ENCODE measurements at places on chromosomes 1 and 21.

DNA sequence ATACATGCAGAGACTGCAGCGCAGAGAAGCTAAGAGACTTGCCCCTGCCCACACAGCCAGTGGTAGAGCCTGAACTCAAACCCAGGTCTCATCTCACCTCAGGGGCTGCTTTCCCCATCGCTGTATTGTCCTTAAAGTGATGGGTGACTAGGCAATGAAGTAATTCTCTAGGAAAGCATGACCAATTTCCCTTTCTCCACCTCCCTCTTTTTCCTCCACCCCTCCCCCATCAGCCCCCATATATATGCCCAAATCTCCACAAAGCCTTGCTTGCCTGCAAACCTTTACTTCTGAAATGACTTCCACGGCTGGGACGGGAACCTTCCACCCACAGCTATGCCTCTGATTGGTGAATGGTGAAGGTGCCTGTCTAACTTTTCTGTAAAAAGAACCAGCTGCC, at the start of gene IL24:
TSS of gene IL24 (plus strand) at position 269 of the 400 bp plus-strand sequence. CDS start 390 bp downstream, outside the sequence.
- no peak for DNase-seq

DNA sequence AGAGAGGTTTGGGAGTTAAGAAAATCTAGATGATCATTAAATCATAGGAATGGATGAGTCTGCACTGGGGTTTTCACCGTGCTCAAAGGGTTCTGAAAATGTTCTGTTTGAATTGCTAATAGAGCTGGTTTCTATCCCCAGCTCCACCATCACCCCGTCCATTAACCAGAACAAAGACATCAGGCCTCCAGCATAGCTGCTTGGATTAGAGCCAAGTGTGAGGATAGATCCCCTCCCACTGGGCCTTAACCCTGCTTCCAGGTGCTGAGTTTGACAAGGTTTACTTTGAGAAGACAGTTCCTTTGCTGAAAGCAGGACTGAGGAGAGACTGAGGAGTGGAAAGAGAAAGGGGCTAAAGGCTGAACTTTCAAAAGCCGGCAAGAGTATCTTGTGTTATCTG, 48.3 kb downstream of the MPZL1 start:
- DNase-seq = no peak

GRCh38 chr1:222028116-222028515, 286.2 kb upstream of the DUSP10 start:
- DNase-seq = no peak

DNA sequence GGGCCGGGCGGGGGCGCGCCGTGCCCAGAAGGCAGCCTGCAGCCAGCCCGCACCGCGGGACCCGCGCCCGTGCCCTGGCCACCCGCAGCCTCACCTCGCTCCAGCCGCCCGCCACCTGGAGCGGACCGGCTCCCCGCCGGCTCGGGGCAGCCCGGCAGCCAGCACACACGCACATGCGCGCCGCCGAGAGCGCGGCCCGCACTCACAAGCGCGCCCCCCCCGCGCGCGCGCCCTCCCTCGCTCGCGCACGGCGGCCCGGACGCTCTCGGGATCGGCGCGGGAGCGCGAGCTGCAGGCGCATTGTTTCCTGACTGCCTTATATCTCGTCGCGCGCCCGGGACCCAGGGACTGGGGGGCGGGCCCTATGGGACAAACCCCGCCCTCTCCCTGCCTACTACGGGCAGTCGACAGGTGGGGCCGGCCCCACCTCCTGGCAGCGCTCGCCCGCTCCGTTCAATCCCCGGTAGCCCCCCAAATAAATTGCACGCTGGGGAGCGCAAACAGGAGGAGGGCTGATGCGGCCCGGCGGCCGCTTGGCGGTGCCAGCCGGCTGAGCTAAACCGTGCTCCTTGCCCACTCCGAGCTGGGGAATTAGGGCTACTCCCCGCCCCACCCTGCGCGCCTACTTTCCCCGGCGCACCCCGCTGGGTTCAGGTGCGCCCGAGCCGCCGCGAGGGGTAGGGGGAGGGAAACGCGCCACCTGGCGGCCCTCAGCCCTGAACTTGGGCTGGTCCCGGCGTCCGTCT, at the start of gene MYCL:
TSS of gene MYCL (minus strand) at position 204 of the 746 bp plus-strand sequence. CDS start 483 bp downstream, outside the sequence.
- peak; percentile 62 for DNase-seq

- no peak for DNase-seq
Measured at GRCh38 chr1:225678545-225678944, 25.6 kb upstream of the ENAH start.

- DNase-seq = no peak
Measured at GRCh38 chr1:17632541-17633184, 93.2 kb downstream of the ARHGEF10L start.

GRCh38 chr21:32320726-32321125, 22.1 kb downstream of the MRAP start:
- DNase-seq = no peak

- DNase-seq = no peak
Measured at GRCh38 chr1:202279806-202280205, 61.9 kb downstream of the UBE2T start.

DNA sequence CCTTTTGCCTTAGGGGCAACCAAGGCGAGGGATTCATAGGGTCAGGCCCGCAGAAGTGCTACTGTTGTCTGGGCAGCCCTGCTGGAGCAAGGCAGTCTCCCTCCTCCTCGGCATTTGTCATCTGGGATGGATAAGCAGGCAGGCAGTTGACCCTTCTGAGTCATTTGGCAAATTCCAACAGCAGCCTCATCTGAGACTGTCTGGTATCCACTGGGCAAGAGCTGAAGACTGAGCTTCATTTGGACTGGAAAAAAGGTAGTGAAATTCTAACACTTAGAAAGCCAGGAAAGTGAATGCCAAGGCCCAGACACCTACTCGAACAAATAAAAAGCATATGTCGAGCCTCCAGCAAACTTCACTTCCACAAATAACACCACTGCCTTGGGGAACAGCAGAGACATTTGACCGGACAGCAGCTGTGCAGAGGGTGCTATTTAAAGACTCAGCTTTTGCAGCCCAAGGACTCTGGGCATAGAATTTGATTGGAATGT, 4.0 kb upstream of the ZBTB40 start:
- DNase-seq = no peak

DNA sequence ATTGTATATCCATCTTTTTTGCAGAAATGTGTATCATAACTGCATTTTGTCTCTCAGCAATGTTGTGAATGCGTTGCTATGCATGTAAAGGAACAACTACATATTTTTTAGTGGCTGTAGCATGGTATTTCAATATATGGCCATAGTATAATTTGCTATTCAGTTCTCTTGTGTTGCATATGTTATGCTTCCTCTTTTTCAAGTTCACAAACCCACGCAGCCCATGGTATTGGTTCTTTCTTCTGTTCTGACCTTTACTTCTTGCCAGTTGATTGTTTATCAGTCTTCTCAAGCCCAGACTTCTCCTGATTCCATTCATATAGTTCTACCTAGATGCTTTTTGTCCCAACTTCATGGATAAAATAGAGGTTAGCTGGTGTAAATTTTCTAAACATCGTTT, 6.1 kb downstream of the SLC22A15 start:
- no peak for DNase-seq

DNA sequence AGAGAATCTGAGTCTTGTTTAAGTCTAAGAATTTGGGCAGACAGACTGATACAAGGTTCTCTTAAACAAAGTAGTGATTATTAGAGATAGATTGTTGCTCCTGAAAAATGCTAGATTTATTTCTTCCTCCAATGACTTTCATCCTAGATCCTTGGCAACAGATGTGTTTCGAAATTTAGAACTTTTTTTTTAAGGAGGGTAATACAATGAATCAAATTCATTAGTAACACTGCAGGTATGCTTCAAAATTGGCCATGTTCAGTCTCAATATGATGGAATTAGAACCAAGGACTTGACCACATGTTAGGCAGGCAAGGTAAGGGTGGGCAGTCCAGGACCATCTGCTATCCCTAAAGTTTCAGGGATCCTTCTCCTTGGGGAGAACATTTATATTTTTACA, 4.5 kb upstream of the LCE1F start:
- no peak for DNase-seq

- DNase-seq = no peak
Measured at GRCh38 chr1:92169214-92170005, 48.3 kb upstream of the C1orf146 start.

GRCh38 chr1:180057883-180058396, 96.7 kb upstream of the QSOX1 start:
- DNase-seq = no peak

DNA sequence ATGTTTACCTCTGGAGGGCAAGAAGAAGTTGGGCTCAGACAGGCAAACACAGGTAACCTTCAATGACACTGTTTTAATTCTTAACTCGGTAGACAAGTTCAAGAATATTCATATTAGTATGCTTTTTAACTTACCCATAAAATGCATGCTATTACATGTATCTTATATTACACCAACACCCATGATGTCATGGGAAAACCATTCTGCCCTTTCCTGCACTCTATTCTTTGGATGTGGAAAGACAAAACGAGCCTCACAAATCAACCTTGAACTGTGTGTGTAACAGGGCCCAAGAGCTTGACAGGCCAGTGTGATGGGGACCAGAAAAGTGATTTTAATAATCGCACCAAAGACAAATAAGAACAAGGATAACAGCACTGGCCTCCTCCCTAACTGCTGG, 22.6 kb upstream of the RAP1GAP start:
- DNase-seq = no peak

DNA sequence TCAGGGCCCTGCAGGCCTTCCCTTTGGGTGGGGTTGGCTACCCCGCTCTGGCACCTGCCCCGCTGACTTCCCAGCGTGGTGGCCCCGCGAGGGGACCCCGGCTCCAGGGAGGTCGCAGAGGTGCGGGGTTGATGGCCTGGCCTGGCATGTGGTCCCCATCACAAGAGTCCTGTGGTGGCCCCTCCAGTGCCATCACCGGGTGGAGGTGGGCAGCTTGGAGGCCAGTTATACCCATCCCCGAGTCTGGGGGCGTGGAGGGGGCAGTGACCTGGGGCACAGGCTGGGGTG, 26.8 kb downstream of the PRMT2 start:
- no peak for DNase-seq

- DNase-seq = no peak
Measured at GRCh38 chr1:46519209-46519608, 29.6 kb downstream of the DMBX1 start.

GRCh38 chr1:172467446-172467845, 23.6 kb upstream of the PIGC start:
- no peak for DNase-seq

GRCh38 chr1:174266991-174267612, 107.8 kb downstream of the RABGAP1L start:
- DNase-seq = no peak

DNA sequence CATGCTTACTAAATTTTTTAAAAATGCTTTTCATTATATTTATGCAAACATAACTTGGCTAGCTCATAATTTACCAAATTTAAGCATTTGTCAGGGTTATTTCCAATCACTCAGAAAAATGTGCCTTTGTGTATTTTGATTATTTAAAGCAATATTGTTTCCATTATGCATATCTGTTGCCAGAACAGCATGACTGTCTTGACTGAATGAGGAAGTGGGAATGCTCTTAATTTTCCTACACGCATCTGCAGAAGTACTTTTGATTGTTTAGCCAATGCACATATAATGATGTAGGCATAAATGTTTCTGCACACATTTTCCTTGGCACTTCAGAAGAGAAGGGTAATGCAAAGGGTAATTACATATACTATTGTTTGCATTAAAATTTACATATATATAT, 92.5 kb upstream of the ADGRL2 start:
- no peak for DNase-seq

GRCh38 chr1:75632350-75632949, 21.5 kb upstream of the SLC44A5 start:
- no peak for DNase-seq

DNA sequence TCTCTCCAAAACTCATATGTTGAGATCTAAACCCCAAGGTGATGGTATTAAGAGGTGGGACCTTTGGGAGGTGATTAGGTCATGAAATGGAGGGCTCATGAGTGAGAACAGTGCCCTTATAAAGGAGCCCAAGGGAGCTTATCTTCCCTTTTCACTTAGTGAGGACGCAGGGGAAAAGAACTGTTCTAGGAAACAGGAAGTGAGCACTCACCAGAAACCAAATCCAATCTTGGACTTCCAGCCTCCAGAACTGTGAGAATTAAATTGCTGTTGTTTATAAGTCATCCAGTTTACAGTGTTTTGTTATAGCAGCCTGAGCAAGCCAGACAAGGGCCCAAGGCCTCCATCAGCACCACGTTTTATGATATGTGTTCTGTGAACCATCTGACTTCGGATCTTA, 60.3 kb upstream of the LRRC8D start:
- no peak for DNase-seq

DNA sequence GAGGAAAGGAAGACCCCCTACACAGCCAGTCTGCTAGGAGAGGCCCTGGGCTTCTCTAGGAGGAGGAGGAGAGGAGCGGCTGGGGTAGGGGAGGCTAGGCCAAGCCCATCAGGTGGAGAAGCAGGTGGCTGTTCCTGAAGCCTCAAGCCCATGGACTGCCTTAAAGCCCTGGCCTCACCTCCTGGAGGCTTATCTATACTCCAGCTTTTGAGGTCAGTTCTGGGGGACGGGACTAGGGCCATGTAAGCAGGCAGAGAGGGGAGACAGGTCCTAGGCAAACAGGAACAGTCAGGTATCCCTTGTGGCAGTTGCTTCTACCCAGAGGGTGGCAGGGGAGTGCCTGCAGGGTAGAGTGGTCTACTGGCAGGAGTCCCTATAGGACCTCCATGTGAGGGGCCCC, 40.6 kb downstream of the KCNC4 start:
- no peak for DNase-seq

DNA sequence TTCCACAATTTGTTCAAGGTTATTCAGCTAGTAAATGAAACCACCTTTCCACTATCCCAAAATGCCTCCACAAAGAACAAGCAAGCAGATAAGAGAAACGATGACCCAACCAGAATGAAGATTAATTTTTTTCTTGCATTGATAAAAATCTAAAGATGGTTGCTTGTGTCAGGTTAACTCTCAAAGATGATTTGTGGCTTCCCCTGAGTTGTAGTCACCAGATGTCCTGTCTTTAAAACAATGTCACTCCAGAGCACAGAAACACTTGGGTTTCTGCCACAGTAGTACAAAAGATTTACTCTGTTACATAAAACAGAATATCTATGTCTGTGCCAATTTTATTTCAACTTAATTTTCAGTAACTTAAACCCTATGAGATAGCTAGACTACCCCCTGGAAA, 11.4 kb upstream of the CCDC17 start:
- DNase-seq = no peak

GRCh38 chr1:198935306-198935921, 296.6 kb downstream of the PTPRC start:
- DNase-seq = no peak

GRCh38 chr1:32774950-32775634, 42.1 kb downstream of the YARS1 start:
- no peak for DNase-seq

- DNase-seq = no peak
Measured at GRCh38 chr21:21158376-21158918, 160.2 kb downstream of the NCAM2 start.

DNA sequence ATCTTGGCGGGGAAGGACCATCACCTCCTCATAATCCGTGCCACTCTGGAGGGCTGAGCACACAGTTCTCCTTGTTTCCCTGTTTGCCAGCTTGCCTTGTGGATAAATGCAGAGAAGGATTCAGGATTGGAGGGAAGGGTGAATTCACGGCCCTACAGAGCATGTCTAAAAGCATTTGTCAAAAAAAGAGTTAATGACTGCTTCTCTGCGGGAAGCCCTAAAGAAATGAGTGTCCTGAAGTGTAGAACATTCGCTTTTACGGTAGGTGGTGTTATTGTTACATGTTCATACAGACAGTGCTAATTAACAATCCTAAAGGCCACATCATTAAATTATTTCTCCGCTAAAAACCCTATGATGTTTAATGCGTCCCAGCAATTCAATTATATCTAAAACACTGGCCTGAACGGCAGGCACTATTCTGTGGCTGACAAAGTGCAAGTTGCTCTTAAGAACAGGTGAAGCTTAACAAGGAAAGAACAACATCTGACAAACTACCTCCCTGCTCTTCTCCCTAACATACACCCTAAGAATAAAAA, 112.3 kb upstream of the NFIA start:
- no peak for DNase-seq

GRCh38 chr21:21688889-21689288, 690.7 kb downstream of the NCAM2 start:
- no peak for DNase-seq

Measured in activated naive CD4-positive, alpha-beta T cell (primary cell).